ENCODE measurements at places on chromosomes 3 and 15.
A peak's percentile ranks its signal among the peaks of the same experiment; 100 is the strongest.

GRCh38 chr15:88686166-88686565, 47.4 kb downstream of the ISG20 start:
- DNase-seq = no peak

DNA sequence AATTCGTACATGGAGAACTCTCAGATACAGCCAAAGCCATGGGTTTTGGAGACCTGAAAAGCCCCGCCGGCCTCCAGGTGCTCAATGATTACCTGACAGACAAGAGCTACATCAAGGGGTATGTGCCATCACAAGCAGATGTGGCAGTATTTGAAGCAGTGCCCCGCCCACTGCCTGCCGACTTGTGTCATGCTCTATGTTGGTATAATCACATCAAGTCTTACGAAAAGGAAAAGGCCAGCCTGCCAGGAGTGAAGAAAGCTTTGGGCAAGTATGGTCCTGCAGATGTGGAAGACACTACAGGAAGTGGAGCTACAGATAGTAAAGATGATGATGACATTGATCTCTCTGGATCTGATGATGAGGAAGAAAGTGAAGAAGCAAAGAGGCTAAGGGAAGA, 23.5 kb downstream of the MYO5A start:
- no peak for DNase-seq

DNA sequence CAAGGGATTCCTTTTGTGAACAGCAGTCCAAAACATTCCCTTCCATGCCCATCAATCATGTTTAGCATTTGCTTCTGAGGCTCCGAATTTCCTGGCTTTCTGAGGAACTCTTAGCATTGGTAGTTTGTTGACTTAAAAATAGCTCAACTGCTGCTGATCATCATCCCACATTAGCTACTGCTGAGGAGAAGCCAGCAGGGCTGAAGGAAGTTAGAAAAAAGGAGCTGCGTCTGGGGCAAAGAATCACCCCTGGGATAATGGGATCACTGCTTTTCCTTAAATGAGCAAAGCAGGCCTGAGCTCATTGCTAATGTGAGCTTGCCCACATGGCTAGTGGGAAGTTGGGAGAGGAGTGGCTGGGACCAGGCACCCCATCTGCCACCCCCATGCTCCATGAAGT, 39.8 kb downstream of the CYP19A1 start:
- no peak for DNase-seq

DNA sequence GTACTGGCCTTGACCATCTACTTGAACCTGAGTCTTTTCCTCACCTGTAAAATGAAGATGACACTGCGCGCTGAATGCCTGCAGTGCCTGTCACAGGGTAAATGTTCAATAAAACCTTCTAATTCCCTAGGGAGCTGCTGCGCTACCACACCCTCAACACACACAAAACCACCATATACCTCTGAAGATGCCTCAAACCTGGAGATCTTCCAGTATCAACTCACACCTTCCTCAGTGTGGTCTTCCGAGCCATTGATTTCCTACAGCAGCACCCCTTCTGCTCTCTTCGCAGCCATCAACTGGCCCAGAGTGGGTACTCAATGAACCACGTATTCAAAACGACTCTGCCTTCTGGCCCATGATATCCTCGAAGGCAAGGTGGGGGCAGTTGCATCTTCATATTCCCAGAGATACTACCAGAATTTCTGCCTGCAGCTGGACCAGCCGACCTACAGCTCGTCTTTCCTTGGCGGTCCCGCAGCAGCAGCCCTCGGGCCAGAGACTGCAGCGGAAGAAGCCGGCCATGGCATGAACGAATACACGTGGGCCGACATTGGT, 695 bp downstream of the RPL32 start:
- DNase-seq = peak; percentile 4

GRCh38 chr3:193779933-193780332, 186.9 kb downstream of the OPA1 start:
- no peak for DNase-seq
